ENCODE measurements at places on chromosomes 6 and 20. TPM values are rescaled to one million over a fixed set of nuclear protein-coding genes. Genes with fewer than 3 reads are reported as not detected.

DNA sequence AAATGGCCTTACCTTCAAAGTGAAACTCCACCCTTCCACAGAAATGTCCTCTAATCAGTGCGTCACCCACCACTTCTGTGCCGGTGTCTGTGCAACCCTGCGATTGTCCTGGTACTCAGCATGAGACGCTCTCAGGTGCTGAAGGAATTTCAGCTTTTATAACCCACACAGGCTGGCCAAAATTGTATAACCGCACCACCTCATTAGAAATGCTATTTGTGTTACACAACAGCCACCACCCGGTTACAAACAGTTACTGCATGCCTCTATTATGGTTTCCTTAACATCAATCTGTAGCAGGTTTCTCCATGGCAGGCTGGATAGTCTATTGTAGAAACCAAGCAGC is 51.5 kb downstream of the SLC23A2 start:
- DNase-seq, result no peak
- no peak overlapping the region for H3K27ac ChIP-seq
- no peaks in the 10 kb centered on the region for H3K4me1 ChIP-seq
- H3K27me3 ChIP-seq, result no peaks in the 10 kb centered on the region
- H3K4me3 ChIP-seq, result no peak overlapping the region

- H3K36me3 ChIP-seq, result no peaks in the 10 kb centered on the region
- H3K27me3 ChIP-seq, result no peaks in the 10 kb centered on the region
- no peak for DNase-seq
- H3K4me3 ChIP-seq, result no peak overlapping the region
Observed at GRCh38 chr6:8829796-8830195, 394.5 kb upstream of the SLC35B3 start.

DNA sequence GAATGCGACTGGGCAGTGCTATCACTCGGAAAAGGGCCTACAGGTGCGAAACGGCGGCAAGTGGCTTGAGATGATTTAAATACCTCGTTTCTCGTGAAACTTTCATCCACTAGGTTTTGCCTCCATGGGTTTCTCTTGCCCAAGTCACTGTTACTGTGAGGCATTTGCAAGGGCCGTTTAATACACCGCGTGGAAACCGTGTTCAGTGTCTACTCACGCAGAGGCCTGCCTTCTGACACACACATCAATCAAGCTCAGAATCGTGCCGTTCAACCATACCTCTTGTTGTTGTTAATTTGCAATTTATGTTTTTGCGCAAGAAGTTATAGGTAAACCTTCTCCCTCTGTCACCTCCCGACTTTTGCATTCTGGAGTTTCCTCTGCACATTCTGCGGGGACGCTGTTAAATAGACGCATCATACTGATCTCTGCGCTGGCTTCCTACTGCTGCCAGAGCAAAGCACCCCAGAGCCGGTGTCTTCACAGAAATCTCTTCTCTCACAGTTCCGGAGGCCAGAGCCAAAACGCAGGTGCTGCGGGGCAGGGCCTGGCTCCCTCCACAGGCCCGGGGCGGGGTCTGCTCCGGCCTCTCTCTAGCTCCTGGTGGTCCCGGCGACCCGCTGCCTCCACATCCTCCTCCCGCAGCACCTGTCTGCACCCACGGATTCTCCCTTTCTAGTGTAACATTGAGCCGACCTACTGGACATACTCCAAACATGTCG is 251.4 kb downstream of the SMOC2 start:
- peak; percentile 52 for DNase-seq
- H3K27me3 ChIP-seq, result no peaks in the 10 kb centered on the region
- H3K27ac ChIP-seq, result no peak overlapping the region
- H3K4me3 ChIP-seq, result no peak overlapping the region
- peaks cover 5% of the 10 kb centered on the region for H3K4me1 ChIP-seq

GRCh38 chr6:108581237-108581931 is 20.7 kb downstream of the FOXO3 start:
- H3K36me3 ChIP-seq, result no peaks in the 10 kb centered on the region
- no peak overlapping the region for H3K4me3 ChIP-seq
- no peaks in the 10 kb centered on the region for H3K27me3 ChIP-seq
- peaks cover 12% of the 10 kb centered on the region for H3K4me1 ChIP-seq
- no peak for DNase-seq

PPP1R14C gene
- 0.37 TPM for total RNA-seq

DNA sequence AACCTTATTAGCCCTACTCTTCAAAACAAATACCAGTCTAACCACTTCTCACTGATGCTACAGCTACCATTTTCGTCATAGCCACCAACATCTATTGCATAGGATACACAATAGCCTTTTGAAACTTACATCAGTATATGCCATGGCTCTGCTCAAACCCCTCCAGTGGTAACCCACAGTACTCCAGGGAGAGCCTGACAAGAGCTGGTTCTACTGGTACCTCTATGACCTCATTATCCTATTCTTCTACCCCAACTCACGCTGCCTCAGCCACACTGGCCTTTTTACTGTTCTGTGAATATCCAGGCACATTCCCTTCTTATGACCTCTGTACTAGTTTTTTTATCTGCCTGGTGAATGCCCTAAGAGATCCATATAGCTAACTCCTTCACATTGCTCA is 157.6 kb downstream of the ARHGAP18 start:
- no peaks in the 10 kb centered on the region for H3K36me3 ChIP-seq
- DNase-seq, result no peak
- H3K27ac ChIP-seq, result no peak overlapping the region
- no peak overlapping the region for H3K4me3 ChIP-seq
- H3K27me3 ChIP-seq, result no peaks in the 10 kb centered on the region

DNA sequence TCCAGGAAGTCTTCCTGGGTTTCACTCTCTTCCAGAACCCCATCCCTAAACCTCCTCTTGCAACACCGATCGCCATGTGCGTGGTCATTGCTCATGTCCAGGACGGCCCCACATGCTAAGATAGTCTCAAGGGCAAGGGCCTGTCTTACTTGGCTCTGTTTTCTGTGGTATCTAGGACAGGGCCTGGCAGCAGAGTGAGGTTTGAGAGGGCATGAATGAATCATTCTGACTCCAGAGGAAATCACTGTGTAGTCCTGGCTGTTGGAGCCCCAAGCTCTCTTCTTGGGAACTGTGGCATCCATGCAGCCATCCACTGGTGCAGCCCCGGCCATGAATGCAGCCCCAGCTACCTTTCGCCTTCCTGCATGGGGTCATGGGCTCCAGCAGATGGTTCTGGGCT is 12.4 kb downstream of the SIRPA start:
- no peak overlapping the region for H3K4me3 ChIP-seq
- no peaks in the 10 kb centered on the region for H3K4me1 ChIP-seq
- H3K27ac ChIP-seq, result no peak overlapping the region
- no peak for DNase-seq
- no peaks in the 10 kb centered on the region for H3K27me3 ChIP-seq
- H3K36me3 ChIP-seq, result no peaks in the 10 kb centered on the region

CLVS2 gene
- total RNA-seq, result 0.26 TPM

- no peaks in the 10 kb centered on the region for H3K27me3 ChIP-seq
- no peaks in the 10 kb centered on the region for H3K4me1 ChIP-seq
- H3K36me3 ChIP-seq, result no peaks in the 10 kb centered on the region
- DNase-seq, result no peak
Observed at GRCh38 chr20:14882157-14882556, 544.7 kb upstream of the FLRT3 start.

- no peak for DNase-seq
- no peak overlapping the region for H3K27ac ChIP-seq
- H3K4me3 ChIP-seq, result no peak overlapping the region
- H3K27me3 ChIP-seq, result no peaks in the 10 kb centered on the region
- no peaks in the 10 kb centered on the region for H3K36me3 ChIP-seq
Observed at GRCh38 chr6:11433860-11434259, 103.7 kb upstream of the TMEM170B start.

PDYN gene
- total RNA-seq, result 0.59 TPM

Measured in H9 (cell line).